Epithelial cell of esophagus (primary cell): ENCODE measurements at places on chromosomes 7 and 10.

DNA sequence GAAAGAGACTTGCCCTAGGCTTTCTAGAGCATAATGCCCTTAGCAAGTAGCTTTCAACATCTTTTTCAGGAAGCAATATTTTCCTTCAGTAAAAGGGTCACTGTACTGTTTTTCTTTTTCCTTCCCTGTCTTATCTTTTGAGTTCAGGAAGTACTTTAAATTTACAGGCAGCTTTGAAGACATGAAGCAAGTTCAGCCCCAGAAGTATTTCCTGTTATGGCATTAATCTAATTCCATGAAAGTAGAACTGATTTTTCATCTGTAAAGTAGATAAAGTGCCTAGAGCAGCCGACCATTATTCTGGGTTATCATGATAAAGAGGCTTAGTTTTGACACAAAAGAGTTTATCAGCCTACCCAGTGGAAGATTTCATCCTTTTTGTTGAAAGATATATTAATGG, 288.2 kb downstream of the ADK start:
- DNase-seq: no peak

DNA sequence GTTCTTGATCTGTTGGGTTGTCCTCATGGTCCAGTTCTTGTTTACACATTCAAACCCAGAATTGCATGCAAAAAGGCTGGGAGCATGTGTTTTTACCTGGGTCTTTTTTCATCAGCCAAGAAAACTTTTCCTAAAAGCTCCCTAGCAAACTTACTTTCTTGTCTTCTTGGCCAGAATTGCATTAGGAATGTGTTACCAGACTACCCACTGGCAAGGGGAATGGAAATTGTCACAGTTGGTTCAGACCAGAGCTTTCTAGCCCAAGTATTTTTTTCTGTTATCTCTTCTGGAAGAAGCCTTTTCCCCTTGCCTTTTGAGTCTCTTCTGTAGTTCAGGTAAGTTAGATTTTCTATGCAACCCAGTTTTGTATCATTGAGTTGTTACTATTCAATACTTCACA, 77.5 kb downstream of the BMPR1A start:
- DNase-seq: no peak

DNA sequence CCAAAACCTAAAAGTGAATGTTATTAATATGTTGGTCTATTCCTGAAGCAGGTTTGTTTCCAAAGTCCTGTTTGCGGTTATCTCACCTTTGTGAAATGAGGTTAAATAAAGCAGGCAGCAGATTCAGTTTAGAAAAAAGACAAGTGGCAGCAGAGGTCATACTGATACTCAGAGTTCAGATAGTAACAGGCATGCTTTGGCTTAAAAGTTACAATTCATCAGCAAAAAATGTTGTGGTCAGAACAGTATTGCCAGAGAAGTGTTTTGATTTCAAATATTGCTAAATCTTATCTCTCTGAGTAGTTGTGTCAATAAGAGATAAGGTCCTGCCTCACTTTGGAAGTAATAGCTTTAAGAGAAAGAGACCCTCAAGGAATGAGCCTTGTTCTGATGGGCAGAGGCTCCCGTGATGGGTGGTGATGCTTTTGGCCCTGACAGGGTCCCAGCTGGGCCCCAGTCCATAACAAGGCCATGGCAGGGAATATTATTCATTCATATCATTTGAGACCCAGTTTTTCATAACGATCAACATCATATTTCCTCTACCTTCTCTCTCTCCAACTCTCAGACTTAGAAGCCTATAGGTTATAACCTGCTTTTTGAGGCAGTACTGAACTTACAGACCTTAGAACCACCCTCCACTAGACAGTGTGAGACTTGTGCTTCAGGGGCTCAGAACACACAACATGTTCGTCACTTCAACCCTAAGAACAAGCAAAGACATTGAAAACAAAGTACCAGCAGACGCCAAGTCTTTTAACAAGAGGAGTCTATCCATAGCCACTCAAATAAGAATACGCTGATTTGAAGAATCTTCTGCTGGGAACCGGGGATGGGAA, 58.5 kb upstream of the AHR start:
- DNase-seq: peak; percentile 45

DNA sequence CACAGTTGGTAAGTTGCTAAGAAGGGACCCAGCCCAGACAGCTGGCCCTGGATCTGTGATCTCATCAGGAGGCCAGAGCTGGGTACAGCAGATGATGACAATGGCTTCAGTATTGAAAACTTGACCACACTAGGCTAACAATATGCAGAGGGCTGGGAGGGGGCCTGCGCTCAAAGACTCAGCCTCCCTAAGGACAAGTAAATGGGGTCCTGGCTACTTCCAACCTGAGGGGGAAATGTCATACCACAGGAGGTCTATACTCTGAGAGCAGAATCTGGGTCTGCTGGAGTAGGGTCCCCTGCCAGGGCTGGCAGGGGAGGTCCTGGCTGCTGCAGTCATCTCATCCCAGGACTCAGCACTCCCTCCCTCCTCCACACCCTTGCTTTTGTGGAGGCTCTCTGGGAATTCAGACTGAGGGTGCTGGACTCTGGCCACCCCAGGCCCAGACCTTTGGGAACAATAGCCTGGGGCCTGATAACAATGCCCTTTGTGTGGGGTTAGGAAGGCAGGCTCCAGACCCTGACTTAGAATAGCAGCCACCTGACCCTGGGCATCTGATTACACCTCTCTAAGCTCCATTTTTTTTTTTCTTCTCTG, 1.4 kb downstream of the FXYD4 start:
- no peak for DNase-seq

DNA sequence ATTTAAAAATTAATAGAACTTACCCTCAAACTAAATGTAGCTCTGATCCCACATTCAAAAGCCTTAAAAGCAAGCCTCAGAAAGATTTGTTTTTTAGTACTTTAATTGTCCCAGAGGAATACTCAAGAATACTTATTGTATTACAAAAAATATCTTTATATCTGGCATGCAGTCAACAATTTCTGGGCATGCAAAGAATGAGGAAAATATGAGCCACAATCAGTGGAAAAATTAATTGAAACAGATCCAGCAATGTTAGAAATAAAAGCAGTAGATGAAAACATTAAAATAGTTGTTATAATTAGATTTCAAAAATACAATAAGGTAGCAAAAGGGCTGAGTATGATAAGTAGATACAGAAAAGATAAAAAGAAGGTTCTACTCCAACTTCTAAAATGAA, 154.7 kb downstream of the PON1 start:
- DNase-seq: no peak

GRCh38 chr7:30391806-30392205, 86.8 kb downstream of the NOD1 start:
- DNase-seq: no peak

DNA sequence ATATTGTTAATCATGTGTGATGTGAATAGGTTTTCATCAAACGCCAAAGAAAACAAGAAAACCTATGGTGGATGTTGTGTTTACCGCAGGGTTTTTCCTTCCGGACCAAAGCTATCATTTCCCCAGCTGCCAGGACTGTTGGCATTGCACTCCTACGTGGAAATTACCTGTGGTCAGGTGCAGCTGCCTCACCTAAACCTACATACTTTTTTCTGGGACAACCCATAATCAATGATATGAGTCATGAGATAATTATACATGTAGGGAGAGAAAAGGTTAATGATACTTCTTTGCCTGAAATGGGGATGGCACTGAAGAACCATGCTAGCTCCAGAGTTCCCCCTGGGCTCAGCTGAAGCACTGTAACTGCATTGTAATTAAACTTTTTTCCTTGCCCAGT, 223.6 kb upstream of the SEMA3E start:
- DNase-seq: no peak

- DNase-seq: no peak
Measured at GRCh38 chr10:128081720-128082119, 44.5 kb downstream of the MKI67 start.

DNA sequence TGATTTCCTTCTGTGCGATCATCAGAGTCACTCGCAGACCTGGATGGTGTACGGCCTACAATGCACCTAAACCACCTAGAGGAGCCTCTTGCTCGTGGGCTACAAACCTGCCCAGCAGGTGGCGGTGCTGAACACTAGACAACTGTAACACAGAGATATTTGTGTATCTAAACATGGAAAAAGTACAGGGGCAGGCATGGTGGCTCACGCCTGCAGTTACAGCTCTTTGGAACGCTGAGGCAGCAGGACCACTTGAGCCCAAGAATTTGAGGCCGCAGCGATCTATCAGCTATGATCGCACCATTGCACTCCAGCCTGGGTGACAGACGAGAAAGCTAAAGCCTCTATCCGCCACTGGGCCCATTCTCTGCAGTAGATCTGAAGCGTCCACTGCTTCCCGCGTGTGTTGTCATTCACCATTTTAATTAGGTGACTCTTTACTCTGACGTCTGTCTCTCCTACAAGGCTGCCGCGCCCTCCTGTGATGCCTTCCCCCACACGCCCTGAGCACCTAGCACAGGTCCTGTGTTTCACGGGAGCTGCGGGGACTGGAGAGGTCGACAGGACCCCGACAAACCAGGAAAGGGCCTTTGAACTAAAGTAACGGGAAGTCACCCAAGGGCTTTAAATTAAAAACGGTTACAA, 774 bp downstream of the TUBGCP2 start:
- DNase-seq: peak; percentile 89

DNA sequence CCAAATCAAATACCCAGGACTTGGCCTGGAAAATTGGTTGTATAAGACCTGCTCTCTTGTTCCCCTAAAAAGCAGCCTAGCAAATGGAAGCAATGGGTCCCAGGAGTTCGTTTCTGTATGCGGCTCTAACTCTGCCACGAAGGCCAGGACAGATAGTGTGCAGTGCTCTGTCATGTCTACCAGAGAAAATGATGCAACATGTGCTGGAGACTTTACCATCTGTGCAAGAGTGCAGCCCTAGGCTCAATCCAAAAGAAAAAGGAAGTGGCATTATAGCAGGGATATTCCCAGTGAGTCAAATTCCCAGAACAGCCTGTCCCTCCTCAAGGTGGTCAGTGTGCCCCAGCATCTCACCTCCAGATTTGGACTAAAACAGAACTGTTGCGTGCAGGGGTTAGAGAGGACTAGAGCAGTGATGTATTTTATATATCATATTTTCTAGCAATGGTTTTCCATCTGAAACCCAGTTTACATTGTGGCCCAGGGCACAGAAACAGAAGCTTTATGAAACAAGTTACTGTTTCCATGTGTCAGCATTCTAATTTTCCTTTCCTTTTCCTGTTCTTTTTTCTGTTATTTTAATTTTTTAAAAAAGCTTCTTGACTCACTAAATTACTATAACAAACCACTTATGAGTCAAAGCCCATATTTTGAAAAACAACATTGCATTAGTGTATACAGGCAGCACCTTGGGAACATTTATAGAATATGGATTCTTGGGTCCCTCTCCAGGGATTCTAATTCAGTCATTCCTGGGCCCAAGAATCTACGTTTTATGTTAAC, 311.2 kb downstream of the RNLS start:
- DNase-seq: peak; percentile 55

- DNase-seq: peak; percentile 64
Measured at GRCh38 chr7:130349911-130350782, 5.5 kb downstream of the CPA5 start.

DNA sequence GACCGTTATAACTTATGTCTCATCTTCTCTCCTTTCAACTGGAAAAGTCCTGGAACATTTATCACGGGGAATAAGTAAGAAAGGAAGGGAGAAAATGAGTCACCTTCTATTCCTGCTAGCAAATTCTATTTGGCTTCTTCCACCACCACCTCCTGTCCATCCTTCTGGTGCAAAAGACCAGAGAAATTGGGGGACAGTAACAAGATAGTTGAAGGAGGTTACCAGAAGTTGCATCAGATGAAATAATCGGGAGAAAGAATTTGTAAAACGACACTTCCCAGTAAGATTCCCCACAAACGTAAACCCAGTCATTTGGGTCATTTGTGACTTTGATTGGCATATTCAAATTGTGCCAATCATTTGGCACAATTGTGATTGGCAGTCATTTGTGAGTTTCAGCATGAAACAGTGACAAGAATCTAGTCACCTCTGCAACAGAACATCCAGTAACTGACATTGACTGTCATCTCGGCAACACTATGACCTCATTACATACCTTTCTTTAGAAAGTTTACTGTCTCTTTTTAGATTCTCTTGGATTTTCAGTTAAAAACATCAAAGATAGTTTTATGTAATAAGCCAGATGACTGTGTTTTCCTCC, 51.3 kb upstream of the PIK3CG start:
- no peak for DNase-seq

GRCh38 chr7:91496251-91496820, 232.1 kb downstream of the FZD1 start:
- DNase-seq: no peak

DNA sequence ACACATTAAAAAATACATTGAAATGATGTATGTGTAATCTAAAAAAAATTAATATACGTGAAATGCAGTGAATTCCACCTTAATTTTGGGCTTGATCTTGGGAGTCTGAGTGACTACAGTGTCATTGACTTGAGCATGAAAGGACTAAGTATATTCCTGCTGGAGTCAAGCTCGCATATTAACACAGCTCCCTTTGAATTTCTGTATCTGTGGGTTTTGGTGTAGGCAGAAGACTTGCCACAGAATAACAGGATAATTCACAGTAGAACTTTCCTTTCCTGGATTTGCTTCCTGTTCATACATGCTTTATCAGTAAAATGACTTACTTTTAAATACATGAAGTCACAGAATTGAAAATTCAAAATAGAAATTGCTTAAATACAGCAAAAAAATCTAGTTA, 55.3 kb downstream of the PPP1R9A start:
- DNase-seq: no peak

DNA sequence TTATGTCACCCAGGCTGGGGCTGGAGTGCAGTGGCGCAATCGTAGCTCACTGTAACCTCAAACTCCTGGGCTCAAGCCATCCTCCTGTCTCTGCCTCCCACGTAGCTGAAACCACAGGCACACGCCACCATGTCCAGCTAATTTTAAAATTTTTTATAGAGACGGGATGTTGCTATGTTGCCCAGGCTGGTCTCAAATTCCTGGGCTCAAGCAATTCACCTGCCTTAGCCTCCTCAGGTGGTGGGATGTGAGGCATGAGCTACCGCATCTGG, 123.2 kb upstream of the PARD3 start:
- no peak for DNase-seq

DNA sequence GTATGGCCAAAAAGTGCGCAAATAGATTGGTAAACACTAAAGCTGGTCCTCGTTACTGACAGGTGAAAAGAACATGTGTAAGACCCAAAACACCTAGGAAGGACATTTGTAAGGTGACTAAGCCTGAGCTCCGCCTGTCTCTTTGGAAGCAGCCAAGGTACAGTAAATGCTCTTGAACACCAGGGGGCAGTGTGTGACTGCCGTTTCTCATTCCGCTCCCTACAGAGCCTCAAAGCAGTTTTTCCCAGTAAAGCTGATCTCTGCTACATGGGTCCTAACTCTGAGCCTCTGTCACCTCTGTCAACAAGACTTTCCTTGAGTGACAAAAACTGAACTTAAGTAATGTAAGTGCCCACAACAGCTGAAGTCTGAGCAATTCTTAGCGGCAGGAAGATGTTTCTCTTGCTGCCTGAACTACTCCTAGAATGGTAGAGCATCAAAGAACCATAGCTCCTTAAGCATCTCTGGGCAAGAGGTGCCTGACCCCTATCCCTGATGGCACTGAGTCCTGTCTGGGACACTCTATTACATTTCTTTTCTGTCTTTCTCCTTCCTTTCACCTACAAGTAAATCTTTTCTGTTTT, 238.0 kb upstream of the INHBA start:
- DNase-seq: peak; percentile 85

- DNase-seq: no peak
Measured at GRCh38 chr10:72106154-72106849, 18.0 kb upstream of the SPOCK2 start.

GRCh38 chr10:33336582-33337325, 2.3 kb upstream of the NRP1 start:
- DNase-seq: no peak

- no peak for DNase-seq
Measured at GRCh38 chr7:997404-998395, 14.7 kb downstream of the CYP2W1 start.

- peak; percentile 65 for DNase-seq
Measured at GRCh38 chr10:60549686-60550085, 160.0 kb upstream of the ANK3 start.
